HFFc6 (cell line): ENCODE measurements at places on chromosomes 5 and 9. TPM values are rescaled to one million over a fixed set of nuclear protein-coding genes. Genes with fewer than 3 reads are reported as not detected.

- no peak for DNase-seq
Measured at GRCh38 chr9:70318002-70318401, 59.2 kb downstream of the SMC5 start.

The SPATA6L gene
- 0.91 TPM in 1 of 2 replicates, not detected in the other for total RNA-seq

DNA sequence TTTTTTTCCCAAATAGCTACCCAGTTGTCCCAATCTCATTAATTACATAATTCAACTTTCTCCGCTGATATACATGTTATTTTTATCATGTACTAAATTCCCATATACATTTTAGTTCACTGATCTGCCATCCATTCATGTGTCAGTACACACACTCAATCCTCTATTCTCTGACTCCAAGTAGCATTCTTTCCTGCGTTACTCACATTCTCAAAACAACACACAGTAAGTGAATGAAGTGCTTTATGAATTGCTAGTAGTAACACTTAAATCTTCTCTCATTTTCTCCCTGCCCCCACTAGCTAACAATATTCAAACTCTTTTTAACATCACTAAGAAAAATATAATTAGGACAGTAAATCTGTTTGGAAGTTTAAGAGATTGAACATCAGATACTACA lies 8.9 kb downstream of the ZNF366 start:
- DNase-seq: peak; percentile 61

- DNase-seq: no peak
Measured at GRCh38 chr5:131198625-131199024, 27.9 kb downstream of the LYRM7 start.

DNA sequence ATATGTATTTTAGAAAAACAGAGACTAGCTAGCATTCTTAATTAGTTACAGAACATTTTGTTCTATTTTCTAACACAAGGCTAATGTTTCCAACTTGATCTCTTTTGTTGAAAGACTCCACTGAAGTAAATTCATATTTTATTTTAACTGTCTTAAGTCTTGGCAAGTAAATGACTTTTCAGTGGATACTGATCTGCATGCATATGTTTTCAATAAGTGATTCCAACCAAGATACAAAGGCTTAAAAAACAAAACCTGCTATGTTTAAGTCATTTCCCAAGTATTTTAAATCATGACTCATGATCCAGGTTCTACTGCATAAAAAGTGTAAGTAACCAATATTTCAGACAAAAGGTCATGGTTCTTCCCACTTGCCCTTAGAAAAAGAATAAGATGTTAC lies 5.7 kb downstream of the CDO1 start:
- DNase-seq: no peak

The PDE6A gene
- total RNA-seq: not detected in 3 replicates

The SPATA9 gene
- 0.66 and 0.76 TPM in 2 replicates for total RNA-seq

DNA sequence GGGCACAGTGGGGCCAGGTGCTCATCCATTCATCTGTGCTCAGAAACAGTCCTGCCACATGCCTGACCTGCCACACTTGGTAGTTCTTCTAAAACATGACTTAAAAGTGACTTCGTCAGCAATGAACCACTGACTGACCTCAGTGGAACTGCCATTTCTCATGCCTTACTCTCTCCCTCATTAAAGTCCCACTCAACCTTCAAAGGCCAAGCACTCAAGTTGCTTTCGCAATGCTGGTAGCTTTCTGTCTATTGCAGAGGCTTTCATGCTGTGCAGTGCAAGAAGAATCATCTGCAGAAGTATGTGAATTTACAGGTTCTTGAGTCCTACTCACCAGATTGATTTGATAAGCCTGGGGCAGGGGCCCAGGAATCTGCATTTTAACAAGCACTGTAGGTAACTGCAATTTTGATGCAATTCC lies 23.9 kb downstream of the B4GALT1 start:
- DNase-seq: peak; percentile 86

GRCh38 chr5:54761213-54761701 lies 224.1 kb downstream of the ESM1 start:
- peak; percentile 71 for DNase-seq

DNA sequence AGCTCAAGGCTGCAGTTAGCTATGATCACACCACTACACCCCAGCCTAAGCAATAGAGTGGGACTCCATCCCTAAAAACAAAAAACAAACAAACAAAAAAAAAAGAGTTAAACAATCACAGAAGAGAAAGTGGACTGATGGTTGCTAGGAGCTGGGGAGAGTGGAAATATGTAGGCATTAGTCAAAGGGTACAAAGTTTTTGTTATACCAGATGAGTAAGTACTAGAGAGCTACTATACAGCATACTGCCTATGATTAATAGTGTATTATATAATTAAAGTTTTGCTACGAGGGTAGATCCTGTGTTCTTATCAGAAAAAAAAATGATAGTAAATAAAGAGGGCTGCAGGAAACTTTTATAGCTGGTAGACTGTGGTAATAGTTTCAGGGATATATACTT lies 538.6 kb downstream of the ELAVL2 start:
- no peak for DNase-seq
